AG09309 (cell line): ENCODE measurements at places on chromosomes 2 and 18.
A peak's percentile ranks its signal among the peaks of the same experiment; 100 is the strongest.

DNA sequence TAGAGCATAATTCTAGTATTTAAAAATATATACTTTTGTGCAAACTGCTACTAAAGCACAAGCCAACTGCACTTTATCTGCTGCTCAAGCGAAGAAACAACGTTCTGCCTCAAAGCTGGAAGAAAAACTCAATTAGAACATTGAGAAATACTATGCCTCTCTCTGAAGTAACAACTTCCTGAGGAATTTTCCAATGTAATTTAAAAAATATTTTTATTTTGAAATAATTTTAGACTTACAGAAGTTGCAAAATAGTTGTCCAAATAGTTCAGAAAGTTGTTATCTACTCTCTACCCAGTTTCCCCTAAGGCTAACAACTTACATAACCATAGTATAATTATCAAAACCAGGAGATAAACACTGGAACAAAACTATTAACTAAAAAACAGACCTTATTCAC is 12.3 kb upstream of the POLI start:
- peak; percentile 45 for DNase-seq

GRCh38 chr18:45891806-45892205 is 66.3 kb downstream of the SIGLEC15 start:
- DNase-seq = no peak

DNA sequence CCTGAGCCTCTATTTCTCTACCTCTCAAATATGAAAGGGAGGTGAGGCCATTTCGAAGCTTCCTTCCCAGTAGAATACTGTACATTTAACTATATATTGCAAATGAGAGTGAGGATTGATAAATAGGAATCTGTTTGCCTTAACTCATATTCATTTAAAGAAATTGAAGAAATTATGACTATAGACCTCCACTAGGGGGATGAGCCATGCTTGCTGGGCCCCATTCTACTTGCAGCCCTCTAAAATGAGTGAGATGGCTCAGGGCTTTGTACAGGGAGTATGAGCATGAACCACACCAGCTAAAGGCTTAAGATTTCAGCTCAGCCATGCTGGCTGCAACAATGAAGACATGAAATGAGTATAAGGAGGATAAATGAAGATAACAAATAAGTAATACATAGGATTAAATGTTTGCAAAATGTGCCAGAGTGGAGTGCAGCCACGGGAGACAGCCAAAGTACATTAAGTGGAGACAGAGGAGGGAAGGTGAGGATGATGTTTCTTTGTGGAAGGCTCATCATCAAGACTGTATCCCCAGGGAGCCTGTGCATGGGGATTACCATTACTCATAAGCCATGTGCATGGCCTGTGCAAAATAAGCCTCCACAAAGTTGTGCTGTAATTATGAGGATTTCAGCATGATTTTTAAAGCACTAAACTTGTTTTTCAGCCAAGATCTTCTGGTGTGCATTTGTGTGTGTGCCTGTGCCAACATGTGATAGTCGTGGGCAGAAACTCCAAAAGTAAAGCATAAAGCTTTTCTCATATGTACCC is 300.8 kb downstream of the CNTNAP5 start:
- no peak for DNase-seq

DNA sequence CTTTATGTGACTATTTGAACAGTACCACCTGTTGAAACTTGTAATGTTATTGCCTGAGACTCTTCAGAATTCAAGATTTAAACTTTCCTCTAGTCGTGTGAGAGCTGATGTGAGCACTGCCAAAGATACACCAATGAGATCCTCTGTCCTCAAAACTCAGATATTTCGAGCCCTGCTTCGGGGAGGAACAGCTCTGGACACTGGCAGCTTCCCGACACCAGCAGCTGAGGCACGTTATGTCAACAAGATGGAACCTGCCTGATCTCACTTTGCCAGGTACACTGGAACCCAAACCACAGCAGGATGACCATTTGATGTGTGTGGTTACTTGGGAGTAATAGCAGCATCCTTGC is 319.9 kb upstream of the RBMS1 start:
- no peak for DNase-seq

DNA sequence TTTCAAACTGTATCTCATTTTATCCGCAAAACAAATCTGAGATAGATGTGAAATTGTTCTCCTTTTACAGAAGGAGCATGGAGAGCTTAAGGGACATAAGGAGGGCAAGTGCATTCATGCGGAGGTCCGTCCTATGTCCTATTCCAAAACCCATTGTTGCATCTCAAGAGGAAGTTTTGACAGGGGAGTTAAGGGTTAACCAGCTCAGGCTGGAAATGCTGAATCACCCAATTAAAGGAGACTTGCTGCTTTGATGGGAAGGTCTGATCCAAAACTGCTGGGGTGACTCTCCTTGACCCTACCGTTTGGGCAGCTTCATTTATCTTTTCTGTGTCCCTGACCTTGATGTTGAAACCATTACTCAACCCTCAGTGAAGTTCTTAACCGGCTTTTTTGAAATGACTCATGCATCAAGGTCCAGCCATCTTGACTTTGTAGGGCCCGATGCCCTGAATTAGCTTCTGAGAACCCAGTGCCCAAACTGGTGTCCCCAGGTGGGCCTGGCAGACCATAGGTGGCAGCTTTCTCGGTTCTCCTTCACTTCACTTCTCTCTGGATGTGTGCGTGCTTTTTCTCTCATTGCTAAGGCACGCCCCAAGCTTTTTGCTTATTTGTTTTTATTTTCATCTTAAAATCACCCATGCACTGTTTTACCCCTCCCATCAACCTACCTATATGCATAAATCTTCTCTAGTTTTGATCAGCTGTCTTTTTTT is 15.9 kb upstream of the TXNDC2 start:
- peak; percentile 63 for DNase-seq

DNA sequence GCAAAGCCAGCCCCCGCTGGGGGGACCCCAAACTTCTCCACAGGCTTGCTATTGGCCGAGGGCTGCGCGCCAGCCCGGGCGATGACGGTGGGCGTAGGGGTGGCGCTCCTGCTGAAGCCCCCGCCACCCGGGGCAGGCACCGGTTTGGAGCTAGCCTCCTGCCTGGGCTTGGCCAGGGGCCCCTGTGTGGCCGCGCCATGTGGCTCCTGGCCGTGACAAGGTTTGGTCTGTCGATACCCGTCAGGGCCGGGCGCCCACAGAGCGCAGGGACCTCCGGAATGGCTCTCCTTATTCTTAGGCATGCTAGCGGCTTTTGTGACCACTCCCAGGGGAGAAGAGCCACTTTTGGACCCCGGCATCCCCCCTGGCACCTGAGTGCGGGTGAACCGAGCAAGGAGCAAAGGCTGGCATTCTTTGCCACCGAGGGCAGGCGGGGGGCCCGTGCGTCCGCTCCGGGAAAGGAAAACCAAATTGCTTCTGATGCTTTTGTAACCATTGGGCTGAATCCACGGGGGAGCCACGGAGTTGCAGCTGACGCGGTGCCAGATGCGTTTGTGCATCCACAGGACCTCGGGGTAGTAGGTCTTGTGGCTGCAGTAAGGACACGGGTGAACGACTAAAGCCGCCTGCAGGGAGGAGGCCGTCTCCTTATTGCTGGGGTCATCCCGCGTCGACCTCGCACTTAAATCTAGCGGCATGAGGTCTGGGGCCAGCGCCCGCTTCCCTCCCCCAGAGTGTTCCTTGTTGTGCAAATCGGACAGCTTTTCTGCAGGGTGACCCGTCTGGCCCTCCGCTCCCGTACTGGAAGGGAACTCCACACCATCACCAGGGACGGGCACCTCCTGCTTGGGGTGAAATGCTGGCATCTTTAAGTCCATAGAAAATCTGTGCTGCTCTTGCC is 115.6 kb downstream of the ZNF516 start:
- DNase-seq = no peak

GRCh38 chr2:69660637-69661036 is 17.1 kb upstream of the AAK1 start:
- no peak for DNase-seq

GRCh38 chr18:9694174-9694573 is 13.9 kb upstream of the RAB31 start:
- no peak for DNase-seq

GRCh38 chr18:39886136-39886535 is 2068.9 kb upstream of the PIK3C3 start:
- no peak for DNase-seq

DNA sequence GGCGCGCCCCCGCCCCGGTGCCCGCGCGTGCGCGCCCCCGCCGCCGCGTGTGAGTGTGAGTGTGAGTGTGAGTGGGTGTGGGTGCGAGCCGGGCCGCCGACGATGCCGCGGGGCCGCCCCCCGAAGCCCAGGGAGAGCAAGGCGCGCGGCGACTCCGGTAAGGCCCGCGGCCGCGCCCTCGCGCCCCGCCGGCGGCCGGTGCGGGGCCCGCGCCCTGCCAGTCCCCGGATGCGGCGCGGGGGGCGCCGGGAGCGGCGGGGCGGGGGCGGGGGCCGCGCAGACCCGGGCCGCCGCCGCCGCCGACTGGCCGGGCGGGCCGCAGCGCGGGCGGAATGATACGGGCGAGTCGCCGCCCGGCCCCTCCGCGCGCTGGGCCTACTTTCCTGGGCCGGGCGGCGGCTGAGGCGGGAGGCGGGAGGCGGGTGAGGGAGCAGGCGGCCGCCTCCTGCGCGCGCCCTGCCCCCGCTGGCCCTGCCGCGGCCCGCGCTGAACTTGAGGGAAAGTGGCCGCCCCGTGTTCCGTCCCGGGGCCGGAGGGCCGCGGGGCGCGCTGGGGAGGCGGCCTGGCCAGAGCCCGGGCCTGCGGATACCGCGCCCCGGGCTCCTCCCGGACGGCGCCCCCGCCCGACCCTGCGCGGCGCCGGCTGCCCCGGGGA is at the start of gene ZNF236:
Gene ZNF236 (plus strand): TSS at position 52 of the 655 bp plus-strand sequence. CDS start 51 bp downstream, at position 103.
- DNase-seq = peak; percentile 41

DNA sequence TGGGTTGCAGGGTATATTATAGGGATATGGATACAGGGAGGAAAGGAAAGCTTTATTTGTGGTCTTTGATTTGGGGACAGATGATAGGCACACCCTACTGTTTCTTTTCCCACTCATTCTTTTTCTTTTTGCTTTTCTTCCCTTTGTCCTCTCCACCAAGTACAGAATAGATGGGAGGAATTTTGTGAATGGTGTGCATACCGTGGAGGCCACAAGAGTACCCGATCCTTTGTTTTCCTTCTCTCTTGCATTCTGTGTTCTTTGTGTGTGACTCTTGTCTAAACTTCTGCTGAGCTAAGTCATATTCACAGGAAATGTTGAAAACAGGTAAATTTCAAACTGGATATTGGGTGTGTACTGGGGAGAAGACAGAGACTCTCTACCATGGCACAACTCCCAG is 321.4 kb upstream of the SLC8A1 start:
- no peak for DNase-seq

DNA sequence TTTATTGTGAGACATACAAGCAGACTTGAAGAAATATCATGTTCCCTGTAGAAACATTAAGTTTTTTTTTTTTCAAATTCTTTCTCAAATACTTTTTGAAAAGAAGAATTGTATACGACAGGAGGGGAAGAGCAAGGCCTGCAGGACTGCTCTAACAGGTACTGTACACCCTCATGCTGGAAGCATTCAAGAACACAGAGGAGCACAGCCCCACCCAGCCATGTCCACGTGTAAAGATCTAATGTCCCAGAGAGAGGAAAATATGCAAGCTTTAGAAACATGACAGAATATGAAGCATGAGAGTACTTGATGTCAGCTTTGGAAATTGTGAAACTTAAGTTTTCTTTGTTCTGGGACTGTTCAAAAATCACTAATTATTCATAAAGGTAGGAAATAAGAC is 191.6 kb downstream of the TTC32 start:
- DNase-seq = no peak
